ENCODE measurements at places on chromosomes 12 and 14.

- no peak for DNase-seq
Observed at GRCh38 chr12:54016051-54016450, 7.3 kb downstream of the HOXC8 start.

- DNase-seq: no peak
Observed at GRCh38 chr12:27077586-27077985, 4.8 kb downstream of the C12orf71 start.

GRCh38 chr14:32913725-32914124 is 25.0 kb upstream of the NPAS3 start:
- DNase-seq: no peak

DNA sequence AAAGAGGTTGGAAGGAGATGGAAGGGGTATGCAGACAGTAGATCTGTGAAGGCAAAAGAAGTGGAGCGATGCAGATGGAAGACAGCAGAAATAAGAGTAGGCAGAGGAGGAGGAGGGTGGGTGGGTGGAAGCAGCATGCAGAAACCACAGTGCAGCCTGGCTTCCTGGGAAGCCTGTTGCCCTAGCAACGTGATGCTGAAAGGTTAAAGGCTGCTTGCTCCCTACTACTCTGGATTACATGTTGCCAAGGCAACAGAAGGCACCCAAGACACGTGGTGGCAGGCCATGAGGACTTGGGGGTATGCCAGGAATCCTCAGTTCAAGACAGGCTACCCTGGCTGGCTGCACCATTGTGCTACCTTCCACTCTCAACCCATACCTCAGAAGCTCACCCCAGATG is 129.6 kb downstream of the GRIN2B start:
- DNase-seq: no peak

DNA sequence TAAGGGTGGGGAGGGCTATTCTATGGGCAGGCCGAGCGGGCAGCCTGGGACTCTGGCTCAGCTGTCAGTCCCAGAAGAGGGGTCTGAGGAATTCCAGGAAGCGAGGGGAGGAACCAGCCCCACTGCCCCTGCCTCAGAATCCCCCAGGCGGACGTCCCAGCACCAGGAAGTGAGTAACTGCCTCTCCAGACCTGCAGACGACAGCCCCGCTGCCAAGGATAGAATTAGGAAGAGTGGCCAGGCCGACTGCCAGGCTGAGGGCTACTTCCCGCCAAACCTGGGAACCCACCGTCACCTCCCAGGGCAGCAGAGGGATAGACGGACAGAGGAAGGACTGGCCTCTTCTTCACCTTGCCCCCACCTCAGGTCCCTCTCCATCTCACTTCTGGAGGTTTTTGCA is 6.7 kb upstream of the BDKRB2 start:
- no peak for DNase-seq

GRCh38 chr14:94306047-94306978 is 13.2 kb upstream of the SERPINA10 start:
- no peak for DNase-seq

DNA sequence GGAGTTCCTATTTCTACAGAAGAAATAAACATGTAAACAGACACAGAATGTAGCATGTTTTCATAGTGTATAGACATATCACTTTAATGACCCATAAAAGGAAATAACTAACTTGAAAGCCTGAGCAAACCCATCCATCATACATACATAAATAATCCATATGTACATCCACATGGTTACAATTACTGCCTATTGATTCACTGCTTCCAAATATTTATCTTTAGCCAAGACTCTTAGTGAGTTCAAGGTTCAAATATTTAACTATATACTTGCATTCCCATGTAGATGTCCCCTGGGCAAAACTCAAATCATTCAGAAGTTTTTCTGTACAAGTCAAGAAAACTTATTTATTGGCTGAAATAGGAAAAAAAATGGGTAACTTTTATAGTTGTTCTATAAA is 95.4 kb downstream of the CCER1 start:
- no peak for DNase-seq

DNA sequence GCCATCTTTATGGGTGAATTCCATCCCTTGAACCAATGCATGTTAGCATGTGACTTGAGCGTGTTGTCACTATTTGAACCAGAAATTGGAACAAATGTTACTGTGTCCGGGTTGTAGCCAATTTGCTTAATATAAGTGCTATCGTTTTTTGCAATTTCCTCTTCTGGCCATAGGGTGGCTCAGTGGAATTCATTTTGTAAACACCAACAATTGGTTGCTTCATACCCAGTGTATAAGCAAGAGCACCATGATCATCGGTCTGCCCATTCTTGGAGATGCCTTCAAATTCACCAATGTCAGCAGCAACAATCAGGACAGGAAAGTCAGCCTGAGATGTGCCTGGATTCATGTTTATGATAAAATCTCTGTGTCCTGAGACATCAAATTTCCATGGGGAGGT is 5.0 kb upstream of the NEDD1 start:
- DNase-seq: peak; percentile 14

DNA sequence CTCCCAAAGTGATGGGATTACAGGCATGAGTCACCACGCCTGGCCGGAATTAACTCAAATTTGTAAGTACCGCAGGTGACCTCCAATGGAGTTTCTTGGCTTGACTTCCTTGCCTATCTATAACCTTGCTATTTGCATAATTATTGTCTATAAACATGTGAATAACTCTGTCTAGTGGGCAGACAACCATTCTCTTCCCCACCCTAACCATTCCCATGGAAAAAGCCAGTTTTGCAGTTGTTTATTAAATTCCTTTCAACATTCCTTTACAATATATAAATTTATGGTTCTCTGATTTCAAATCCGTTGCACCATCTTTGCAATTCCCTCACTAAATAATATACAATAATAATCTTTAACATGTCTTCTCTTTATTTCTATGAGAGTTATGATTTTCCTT is 61.0 kb upstream of the ZDHHC17 start:
- no peak for DNase-seq

DNA sequence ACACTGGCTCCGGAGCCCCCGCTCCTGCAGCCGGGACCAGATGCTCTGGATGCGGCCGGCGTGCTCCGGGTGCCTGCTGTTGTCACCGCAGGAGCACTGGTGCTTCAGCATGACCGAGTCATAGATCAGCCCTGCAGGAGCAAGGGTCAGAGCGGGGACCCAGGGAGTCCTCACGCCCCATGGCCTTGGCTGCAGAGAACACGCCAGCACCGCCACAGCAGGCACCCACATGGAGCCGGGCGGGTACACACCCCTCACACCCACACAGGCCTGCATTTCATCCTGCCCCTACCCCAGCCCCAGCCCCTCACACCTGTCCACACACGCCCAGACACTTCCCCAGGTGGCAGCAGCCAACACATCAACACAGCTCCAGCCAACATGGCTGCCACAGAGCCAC is 18.8 kb downstream of the SLC48A1 start:
- DNase-seq: no peak

DNA sequence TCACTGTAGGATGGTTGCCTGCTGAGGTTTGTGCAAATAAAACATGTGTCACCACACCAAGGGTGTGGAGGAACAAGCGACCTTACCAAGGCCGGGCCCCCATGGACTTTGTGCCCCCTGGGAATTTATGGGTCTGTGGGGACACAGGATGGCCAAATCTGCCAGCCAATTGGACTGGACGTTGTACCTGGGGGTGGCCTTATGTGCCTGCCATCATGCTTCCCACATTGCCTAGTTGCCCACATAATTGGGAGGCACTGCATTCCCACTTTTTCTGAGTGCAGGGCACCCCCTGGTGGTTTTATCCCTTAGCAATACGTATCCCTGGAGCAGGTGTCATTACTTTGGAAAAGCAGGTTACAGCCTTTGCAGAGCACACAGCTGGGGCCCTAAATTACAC is 92.6 kb upstream of the TMPO start:
- DNase-seq: no peak

DNA sequence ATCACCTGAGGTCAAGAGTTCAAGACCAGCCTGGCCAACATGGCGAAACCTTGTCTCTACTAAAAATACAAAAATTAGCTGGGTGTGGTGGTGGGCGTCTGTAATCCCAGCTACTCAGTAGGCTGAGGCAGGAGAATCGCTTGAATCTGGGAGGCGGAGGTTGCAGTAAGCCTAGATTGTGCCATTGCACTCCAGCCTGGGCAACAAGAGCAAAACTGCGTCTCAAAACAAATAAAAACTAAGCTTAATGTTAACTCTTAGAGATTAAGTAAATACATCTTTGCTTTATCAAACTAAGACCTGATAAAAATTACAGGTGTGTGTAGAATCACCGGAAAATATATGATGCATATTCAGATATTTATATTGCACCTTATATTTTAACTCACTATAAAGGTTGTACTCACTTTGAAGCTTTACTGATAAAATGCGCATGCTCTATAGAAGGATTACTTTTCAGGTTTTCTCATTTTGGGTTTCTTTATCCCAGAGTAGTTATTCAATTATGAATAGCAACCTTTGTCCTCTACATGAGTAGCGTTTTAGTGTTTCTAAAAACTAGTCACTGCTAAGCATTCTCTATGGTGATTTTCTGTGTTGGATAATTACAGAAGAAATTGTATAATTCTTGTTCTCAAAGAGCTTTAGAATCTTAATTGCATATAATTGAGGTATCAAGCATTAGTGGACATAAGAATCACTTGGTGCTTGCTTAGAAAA is 9.4 kb downstream of the ARID4A start:
- no peak for DNase-seq

DNA sequence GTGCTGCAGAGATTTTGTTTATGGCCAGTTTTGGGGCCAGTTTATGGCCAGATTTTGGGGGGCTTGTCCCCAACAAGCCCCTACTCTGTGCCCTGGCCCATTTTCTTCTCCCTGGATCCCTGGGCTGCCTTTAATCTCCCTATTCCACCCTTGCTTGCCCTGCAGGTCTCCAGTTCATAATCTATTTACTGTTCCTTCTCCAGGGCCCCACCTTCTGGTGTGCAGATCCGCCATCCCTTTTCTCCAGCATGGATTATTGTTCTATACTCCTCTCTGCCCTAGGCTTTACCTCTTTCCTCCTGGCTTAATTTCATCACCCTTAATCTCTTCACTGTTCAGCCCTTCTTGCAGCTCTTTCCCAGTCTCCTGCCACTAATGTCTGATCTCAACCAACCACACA is 26.0 kb upstream of the NUDT4 start:
- no peak for DNase-seq

DNA sequence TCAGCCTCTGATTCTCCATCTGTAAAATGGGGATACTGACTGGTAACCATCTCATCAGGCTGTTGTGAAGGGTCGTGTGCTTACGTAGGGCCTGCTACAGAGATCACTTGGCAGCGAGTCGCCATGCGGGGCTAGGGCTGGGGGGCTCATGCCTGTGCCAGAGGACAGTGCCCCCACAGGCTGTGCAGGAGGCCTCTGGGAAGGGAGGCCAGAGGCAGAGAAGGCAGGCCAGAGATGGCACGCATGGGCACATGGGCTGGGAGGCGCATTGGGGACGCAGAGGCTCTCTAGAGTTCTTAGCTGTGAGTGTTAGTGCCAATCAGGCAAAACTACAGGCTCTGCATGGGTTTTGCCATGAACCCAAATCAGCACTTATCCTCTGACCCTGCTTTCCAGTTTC is 3.5 kb upstream of the BDKRB2 start:
- DNase-seq: no peak

GRCh38 chr14:92472860-92473259 is 40.7 kb upstream of the RIN3 start:
- DNase-seq: no peak

DNA sequence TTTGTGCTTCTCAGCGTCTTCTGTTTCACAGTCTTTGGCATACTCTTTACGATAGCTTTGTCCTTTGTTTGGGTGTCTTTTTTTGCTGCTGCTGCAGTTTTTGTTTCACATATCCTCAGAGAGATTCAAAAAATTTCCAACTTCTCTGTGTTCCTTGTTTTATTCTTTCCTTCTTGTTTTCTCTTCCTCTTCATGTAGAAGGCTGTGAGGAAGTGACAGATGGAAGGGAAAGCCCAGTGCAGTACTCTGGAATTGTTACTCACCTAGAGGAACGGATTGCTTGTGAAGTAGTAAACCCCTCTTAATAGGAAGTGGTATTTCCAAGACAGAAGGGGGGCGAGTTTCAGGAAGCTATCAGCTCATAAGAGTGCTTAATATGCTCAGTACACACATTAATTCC is 1.7 kb downstream of the CREBL2 start:
- DNase-seq: no peak

DNA sequence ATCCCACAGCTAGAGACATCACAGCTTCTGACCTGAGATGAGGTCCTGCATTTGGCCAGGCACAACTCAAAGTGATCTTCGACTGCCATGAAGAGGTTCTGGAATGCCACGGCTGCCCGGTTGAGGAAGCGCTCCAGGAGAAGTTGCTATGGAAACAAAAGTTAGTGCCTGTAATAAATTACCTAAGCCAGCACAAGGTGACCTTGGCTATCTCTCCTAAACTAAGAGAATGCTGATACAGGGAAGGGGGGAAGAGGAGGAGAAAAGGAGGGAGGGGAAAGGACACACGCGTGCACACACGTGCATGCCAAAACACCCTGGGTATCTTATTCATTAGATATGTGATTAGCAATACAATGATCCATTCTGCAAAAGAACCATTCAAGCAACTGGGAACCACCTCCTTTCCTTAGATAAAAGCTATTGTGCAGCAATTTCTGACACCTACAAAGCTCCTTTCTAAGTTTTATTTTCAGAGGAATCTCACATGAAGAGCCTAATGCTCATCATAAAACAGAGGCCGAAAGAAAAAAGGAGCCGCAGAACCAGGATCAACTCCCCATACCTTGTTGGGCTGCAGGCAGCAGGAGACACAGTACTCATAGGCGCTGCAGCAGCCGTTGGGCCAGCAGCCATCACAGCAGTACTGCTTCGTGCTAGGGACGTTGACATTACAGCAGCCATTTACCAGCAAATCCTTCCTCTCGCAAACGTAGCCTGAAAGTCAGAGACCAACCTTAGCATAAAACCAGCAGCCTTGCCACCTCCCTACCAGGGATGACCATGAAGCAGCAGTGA is 17.9 kb downstream of the SPRING1 start:
- no peak for DNase-seq

DNA sequence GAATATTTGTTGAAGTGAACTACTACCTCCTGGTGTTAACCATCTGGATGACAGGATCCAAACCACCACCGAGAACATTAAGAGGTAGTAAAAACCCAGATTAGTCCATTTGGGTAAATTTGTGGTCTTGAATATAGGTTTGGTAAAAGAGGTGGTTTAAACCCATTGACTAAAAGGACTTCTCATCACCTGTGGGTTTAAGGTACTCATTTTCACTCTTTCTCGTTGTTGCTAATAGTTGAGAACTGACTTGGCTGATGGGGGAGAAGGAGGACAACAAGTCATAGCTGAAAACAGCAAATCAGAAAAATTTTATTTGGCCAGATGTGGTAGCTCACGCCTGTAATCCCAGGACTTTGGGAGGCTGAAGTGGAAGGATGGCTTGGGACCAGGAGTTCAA is 59.2 kb downstream of the ACADS start:
- DNase-seq: no peak

- no peak for DNase-seq
Observed at GRCh38 chr14:98976271-98976670, 295.7 kb downstream of the BCL11B start.

GRCh38 chr12:128754275-128754674 is 69.5 kb downstream of the SLC15A4 start:
- DNase-seq: no peak

GRCh38 chr12:129145381-129145780 is 292.1 kb downstream of the GLT1D1 start:
- DNase-seq: no peak

GRCh38 chr12:63752283-63752682 is 27.4 kb upstream of the RXYLT1 start:
- DNase-seq: no peak
